ENCODE measurements at places on chromosomes 11 and 22. TPM values are rescaled to one million over a fixed set of nuclear protein-coding genes. Genes with fewer than 3 reads are reported as not detected.

TTC36 gene
- 0.62 TPM for total RNA-seq

MS4A15 gene
- total RNA-seq: not detected

AMOTL1 gene
- 60.1 TPM for total RNA-seq

IGF2 gene
- total RNA-seq: 87.7 TPM

TSPAN32 gene
- total RNA-seq: 26.2 TPM

RIC3 gene
- 14.3 TPM for total RNA-seq

GSTT2B gene
- total RNA-seq: 21.1 TPM

P2RY2 gene
- total RNA-seq: 13.5 TPM

TBC1D10A gene
- total RNA-seq: 5.7 TPM

MUC2 gene
- 0.03 TPM for total RNA-seq

CRACR2B gene
- 12.2 TPM for total RNA-seq

All from cardiac septum (tissue), 1 donor.